ENCODE measurements at places on chromosomes 3 and 15.

- DNase-seq: no peak
These were observed 356.1 kb upstream of the GRM7 start for GRCh38 chr3:6504834-6505233.

- DNase-seq: no peak
These were observed 14.1 kb downstream of the ACAA1 start for GRCh38 chr3:38122712-38123290.

DNA sequence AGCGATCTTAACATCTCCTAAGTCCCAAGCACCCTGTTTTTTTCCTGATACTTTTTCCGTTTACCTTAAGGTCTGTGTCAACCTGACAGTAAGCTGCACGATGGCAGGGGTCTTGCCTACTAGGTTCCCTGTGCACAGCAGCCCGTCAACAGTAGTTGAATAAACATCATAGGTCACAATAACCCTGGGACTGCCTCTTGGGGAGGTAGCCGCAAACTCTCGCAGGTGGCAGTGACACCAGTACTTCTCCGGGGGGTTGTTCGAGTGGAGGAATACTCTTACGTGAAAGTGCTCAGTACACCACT, 365 bp upstream of the PDCD6IP start:
- no peak for DNase-seq

DNA sequence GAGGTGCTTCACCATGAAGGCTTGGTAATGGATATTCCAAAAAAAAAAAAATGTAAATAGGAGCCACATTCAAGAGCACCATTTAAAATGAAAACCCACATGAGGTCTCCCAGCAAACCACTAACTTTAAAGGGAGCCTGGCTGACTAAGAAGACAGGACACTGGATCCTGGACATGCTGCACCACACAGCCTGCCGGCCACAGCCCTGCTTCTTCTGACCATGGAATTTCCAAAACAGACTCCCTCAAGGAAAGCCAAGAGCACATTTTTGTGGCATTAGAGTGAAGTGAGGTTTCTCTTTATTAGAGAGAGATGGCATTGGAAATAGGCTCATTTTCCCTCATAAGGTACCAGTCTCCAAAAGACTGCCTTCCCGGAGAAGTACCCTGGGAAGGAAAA, 113.9 kb downstream of the RORA start:
- DNase-seq: no peak

- no peak for DNase-seq
These were observed 108.3 kb upstream of the UBE2E1 start for GRCh38 chr3:23697416-23697815.

DNA sequence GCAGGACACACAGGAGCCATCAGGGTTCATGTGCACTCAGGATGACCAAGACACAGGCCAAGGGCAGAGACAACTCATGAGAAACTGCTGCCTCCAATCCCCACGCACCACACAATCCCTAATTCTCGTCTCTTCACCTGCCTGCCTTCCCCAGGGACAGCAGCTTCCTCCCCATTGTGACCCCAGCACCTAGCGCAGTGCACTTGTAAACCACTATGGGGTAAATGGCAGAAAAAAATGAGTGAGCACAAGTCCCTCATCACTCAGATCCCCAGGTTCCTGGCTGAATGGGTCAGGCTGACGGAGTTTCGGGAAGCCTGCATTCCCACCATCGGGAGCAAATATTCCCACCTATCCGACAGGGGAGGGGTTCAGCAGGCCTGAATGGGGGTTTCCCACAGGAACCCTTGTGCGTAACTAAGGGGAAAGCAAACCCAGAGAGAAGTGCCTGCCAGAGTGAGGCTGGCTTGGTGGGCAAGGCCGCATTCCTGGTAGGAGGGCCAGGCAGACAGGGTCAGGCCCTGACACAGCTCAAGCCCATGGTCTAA, 18.8 kb downstream of the PLXNB1 start:
- no peak for DNase-seq

DNA sequence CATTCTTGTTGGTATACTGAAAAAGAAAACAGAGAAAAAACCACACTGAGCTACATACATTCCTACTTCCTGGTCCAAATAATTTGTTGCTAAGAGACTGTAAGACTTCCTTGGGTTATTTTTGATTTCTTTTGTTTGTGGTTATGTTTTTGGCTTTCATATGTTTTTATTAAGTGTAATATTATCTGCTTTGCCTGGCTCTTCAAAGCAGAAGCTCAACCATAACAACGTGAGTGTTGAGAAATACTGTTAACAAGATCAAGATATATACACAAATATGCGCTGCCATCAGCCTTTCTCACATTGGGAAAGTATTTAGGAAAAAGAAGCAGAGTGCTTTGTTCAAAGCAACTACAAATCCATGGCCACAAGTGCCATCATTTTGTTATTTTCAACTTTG, 556.2 kb upstream of the CBLB start:
- no peak for DNase-seq

GRCh38 chr3:105812194-105812586, 56.6 kb downstream of the CBLB start:
- DNase-seq: no peak

DNA sequence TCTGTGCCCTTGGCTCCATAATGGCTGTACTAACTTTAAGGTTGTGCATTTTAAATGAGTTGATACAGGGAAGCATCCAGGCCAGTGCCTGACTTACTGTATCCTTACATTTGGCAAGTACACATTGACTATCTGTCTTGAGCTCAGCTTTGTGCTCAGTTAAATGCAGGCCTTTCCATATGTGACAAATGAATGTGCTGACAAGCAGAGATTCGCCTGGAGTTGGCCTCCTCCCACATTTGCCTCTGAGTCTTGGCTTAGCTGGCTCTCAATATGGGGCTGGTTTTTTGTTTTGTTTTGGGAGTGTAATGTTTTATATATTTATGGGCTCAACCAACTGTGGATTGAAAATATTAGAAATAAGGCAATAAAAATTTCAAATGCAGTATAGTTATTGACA, 29.7 kb downstream of the TRIM71 start:
- DNase-seq: no peak

DNA sequence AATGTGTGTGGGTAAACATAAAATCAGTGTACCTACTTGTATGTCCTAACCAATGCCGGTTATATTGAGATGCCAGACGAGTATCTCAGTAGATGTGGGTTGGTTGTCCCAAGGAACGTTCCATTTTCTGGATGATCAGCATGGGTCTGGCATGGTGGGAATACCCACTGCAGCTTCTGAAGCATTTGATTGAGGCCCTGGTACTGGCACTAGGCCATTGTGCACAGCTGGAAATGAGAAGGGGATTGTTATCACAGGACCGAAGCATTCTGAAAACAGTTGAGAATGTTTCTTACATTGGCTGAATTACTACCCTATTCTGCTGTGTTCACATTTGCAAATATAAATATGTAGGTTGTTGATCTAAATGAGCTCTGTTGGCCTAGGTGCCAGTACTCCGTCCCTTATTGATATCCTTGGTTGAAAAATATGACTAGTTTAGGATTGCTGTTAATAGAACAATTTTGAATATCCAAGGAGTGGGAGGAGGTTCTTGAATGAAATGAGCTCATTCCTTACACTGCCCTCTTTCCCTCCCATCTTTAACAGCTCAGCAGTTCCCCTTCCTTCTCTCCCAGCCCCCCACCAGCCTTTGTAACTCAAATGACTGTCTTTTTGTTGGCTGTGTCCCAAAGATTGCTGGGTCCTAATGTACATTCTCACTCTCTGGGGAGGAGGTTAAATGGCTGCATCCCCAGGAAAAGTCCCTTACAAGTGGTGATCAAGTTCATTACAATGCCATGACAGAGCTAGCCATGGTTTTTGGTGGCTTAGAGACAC, 293.3 kb upstream of the TPM1 start:
- no peak for DNase-seq

GRCh38 chr15:70395164-70395563, 297.4 kb upstream of the TLE3 start:
- DNase-seq: no peak

DNA sequence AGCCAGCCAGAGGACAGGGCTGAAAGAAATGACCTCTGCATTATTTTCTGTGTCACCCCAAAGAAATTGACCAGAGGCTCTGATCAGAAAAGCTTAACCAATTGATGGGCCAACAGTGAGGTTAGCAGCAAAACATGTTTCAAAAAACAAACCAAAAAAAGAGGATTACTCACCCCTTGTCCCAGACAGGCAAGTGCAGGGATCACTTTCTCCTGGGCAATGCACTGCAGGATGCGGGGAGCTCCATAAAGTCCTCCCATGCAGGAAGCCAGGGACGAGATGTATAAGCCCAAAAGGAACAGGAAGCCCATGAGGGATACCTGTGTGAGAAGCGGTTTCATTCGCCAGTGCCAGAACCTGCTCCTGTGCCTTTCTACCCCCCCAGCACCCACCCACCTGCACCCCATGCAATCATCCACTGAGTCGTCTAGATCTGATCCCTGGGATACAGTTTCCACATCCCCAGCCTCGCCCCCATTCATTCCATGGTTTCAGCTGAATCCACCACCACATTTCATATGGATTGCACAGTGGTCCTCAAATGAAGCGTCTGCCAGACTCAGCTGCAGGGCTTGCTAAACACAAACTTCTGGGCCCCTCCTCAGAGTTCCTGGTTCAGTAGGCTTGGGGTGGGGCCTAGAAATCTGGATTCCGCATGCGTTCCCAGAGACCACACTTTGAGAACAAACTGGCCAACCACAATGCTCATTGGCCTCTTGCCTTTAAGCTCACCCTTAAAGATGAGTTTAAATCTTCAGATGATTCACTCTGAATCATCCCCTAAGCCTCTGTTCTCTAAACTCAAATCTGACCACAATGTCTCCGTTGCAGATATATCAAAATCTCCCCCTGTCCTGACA, 54.4 kb upstream of the HEG1 start:
- peak; percentile 20 for DNase-seq

GRCh38 chr15:55869660-55870059, 123.8 kb downstream of the NEDD4 start:
- DNase-seq: no peak

DNA sequence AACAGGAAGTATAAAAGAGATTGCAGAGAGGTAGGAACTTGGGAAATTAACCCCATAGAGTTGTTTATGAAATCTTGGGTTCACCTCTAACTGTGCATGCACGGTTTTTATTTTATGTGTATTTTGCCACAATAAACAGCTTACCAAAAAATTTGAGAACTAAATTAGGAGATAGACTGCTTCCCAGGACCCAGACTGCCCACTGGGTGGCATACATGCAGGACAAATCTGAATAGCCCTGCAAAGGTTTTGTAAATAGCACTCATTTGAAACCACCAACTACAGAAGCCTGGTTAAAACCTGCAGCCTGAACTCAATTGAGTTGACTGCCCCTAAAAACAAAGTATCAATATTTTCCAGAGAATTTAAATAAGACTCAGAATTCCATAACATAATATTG, 96.4 kb upstream of the SLCO2A1 start:
- peak; percentile 15 for DNase-seq

GRCh38 chr3:113698956-113699355, 2.5 kb upstream of the USF3 start:
- DNase-seq: peak; percentile 57

DNA sequence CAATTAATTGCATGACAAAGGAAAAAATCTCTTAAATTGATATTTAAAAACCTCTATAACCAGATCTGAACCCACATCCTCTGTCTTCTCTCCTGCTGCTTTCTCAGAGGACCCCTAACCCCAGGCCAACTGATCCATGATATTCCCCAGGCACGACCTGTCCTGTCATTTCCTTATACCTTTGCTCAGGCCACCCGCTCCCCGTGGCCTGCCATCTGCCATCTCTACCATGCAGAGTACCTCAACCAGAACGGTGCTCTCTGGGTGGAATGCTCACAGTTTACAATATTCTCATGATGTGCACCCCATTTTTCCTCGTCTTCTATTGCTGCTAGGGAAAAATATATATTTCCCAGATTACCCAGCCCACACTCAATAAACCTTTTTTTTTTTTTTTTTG, 57.7 kb downstream of the ARHGEF3 start:
- DNase-seq: no peak

DNA sequence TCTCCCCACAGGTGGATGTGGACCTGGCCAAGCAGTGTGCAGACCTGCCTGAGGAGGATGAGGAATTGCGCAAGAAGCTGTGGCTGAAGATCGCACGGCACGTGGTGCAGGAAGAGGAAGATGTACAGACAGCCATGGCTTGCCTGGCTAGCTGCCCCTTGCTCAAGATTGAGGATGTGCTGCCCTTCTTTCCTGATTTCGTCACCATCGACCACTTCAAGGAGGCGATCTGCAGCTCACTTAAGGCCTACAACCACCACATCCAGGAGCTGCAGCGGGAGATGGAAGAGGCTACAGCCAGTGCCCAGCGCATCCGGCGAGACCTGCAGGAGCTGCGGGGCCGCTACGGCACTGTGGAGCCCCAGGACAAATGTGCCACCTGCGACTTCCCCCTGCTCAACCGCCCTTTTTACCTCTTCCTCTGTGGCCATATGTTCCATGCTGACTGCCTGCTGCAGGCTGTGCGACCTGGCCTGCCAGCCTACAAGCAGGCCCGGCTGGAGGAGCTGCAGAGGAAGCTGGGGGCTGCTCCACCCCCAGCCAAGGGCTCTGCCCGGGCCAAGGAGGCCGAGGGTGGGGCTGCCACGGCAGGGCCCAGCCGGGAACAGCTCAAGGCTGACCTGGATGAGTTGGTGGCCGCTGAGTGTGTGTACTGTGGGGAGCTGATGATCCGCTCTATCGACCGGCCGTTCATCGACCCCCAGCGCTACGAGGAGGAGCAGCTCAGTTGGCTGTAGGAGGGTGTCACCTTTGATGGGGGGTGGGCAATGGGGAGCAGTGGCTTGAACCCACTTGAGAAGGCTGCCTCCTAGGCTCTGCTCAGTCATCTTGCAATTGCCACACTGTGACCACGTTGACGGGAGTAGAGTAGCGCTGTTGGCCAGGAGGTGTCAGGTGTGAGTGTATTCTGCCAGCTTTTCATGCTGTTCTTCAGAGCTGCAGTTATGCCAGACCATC, 8.6 kb downstream of the VPS18 start:
- DNase-seq: peak; percentile 79

DNA sequence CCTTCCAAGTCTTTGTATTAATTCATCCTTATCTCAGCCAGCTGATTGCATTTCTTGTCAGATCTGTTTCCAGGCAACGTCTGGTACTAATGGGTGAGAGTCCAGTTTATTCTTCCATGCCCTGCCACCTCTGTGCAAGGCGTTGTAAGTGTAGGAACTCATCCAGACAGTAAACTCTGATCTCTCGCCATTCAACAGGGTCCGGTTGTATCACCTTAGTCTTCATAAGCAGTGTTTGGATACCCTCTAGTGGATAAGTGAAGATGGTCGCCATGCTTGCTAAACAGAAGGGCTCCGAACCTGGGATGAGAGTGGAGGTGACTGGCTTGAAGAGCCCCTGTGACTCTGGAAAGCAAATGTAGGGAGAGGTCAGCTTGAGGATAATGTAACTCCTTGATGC, 51.6 kb upstream of the CMTM7 start:
- DNase-seq: peak; percentile 67

GRCh38 chr3:4954256-4955000, 24.8 kb upstream of the BHLHE40 start:
- DNase-seq: no peak

- DNase-seq: peak; percentile 76
These were observed 58.7 kb upstream of the FNDC3B start for GRCh38 chr3:171980578-171981270.

Measured in hematopoietic multipotent progenitor cell treated with erythropoietin and hydrocortisone succinate and interleukin-3 and kit ligand, for 6 days (in vitro differentiated cells).